ENCODE measurements at places on chromosomes 4 and X. TPM values are rescaled to one million over a fixed set of nuclear protein-coding genes. Genes with fewer than 3 reads are reported as not detected.

ZCCHC12 gene
- not detected for total RNA-seq

GRCh38 chrX:10506781-10507180, 113.6 kb downstream of the MID1 start:
- no peak for DNase-seq

DNA sequence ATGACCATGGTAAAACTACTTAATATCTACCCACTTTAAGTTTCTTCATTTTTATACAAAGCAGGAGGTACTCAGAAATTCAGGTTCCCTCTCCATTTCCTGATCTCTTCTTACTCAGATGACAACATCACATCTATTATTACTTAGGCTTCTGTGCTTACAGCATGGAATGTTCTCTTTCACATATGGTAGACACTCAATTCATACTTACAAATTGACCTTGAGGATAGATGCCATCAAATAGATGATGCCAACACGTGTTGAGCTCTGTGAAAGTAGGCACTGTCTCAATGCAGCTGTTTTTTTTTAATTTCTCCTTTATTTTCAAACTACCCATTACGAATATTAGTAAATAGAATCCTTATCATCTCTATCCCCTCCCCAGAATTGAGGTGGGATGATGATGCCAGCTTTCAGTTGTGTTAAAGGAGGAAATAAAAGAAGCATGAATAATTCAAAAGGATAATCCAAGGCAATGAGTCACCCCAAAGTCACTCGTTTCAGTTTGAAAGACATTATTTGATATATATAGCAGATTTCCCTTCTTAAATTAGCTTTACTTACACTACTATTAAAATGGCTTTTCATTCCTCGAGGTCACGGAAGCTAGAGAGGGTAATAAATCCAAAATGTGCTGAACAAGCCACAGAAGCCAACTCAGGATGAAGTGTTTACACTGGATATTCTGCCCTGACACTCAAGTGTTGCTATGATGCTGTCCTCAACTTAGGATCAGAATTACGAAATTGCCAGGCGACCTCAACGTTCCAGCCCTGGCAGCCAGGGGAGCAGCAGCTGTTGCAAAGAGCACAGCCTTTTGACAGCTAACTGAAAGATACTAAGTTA, 124.2 kb upstream of the EOLA2 start:
- no peak for DNase-seq

- DNase-seq: no peak
These were observed 142.0 kb upstream of the RBPJ start for GRCh38 chr4:26178854-26179253.

DNA sequence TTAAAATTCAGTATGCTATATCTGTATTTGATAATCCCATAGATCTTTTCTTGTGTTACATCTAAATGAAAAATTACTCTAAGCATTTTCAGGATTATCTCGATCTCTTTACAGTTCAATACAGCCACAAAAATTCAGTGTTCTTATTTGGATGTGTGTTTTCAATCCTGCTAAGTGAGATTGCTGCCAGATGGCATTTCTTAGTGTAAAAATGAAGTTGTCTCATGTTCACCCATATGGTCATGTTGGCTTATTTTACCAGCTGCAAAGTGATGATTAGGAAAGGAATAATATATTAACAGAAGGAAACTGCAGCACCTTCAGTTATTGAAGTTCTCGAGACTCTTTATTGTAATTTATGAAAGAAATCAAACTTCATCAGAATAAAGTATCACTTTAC, 12.1 kb upstream of the FAM47A start:
- no peak for DNase-seq

DNA sequence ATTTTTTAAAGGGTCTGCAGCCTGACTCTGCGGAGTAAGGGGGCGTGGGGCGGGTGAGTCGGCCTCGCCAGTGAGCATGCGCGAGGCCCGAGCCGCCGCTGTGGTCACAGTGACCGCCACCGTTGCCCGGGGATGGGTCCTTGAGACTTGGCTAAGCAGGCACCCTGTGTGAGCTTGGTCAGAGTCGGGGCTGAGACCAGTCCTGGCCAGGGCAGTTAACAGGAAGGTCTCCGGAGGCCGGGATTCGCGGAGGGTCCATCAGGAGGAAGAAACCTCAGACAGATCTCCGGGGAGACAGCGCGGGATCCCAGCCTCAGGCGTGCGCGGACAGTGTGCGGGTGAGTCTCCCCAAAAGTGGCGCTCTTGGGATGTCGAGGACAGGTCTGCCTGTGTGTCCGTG, 1384.4 kb upstream of the PCDH10 start:
- DNase-seq: no peak

DNA sequence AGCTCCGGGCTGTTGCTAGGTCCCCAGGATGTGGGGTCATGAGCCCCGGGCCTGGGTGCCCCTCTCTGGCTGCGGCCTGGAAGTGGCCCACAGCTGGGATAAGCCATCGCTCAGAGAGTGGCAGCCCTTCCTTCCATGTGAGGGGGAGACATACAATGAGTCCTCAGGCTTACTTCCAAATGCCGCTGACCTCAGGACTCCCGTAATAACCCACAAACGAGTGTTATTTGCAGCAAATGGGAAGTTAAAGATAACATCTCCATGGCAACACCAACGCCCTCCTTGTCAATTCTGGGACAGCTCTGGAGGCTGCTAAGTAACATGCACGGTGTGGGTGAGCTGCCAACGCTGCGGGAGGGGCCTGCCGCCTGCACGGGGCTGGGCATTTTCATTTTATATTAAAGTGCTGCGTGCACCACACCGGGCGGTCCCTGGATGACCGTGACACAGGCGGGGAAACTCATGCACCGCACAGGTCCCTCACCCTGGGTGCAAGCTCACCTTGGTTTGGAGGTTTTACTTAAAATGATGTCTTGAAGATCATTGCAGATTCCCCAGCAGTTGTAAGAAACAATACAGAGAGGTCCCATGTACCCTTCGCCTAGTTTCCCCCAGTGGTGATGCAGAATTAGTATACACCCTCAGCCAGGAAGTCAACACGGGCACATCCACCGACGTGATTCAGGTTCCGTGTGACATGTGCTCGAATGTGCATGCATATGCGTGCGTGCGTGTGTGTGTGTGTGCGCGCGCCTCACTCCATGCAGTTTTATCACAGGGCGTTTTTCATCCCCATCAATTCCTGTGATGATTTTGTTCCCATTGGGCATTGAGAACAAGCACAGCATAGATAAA, 79.4 kb downstream of the ABLIM2 start:
- DNase-seq: no peak

DNA sequence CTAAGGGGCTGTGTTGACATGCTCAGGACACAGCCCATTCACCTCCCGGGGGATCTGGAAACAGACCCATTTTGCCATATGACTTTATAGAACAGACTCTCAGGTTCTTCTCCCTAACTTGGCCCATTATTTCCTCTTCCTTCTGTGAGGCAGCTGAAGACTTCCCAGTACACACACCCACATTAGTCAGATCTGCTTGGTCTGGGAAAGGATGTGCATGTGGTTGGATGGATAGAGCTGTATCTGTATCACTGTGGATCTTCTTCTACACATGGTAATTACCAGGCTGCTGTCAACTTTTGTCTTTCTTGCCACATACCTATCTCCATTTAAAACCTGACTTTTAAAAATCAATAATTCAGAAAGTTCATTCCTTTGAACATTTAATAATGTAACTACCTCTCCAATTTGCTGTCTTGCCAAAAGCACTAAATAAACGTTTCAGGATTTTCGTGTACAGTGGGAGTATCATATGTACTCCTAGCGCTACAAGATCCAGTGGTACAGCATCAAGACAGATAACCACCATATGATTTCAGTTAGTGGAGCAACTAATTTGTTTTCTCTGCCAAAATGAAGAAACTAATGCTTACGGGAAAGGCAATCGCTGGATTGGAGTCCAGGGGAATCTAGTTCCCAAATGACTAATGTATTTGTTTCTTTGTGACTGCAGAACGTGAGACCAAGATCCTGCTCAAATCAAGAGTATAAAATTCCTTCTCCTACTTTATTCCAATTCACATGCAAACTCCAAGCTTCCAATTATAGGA, 134.1 kb upstream of the MAP3K15 start:
- no peak for DNase-seq
